ENCODE measurements at places on chromosomes 1 and 21.

GRCh38 chr1:231272880-231273279, 31.9 kb downstream of the GNPAT start:
- DNase-seq = no peak

DNA sequence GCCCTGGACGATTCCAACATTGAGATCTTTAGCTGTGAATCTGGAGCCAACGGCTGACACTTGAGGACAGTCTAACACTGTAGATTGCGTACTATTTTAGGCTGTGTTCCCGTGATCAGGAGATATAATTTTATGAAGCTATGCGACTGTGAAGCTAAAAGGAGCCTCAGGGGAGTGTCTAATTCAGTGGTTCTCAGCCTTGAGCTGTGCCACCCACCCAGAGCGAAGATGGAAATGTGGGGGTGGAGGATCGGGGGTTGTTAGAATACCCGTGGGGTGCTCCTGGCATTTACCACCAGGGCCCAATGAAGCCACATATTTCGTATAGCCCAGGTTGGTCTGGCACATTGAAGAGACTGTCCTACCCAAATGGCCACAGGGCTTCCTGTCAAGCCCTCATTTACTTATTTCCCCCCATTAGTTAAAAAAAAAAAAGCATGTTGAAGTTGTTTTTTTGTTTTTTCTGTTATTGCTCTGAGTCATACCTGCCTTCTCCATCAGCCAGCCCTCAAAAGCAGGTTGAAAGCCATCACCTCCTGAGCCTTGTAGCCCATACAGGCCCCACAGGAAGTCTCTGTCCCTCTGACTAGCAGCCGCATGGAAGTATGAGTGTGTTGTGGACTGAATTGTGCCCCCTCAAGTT, 141.7 kb downstream of the GALNT2 start:
- no peak for DNase-seq

DNA sequence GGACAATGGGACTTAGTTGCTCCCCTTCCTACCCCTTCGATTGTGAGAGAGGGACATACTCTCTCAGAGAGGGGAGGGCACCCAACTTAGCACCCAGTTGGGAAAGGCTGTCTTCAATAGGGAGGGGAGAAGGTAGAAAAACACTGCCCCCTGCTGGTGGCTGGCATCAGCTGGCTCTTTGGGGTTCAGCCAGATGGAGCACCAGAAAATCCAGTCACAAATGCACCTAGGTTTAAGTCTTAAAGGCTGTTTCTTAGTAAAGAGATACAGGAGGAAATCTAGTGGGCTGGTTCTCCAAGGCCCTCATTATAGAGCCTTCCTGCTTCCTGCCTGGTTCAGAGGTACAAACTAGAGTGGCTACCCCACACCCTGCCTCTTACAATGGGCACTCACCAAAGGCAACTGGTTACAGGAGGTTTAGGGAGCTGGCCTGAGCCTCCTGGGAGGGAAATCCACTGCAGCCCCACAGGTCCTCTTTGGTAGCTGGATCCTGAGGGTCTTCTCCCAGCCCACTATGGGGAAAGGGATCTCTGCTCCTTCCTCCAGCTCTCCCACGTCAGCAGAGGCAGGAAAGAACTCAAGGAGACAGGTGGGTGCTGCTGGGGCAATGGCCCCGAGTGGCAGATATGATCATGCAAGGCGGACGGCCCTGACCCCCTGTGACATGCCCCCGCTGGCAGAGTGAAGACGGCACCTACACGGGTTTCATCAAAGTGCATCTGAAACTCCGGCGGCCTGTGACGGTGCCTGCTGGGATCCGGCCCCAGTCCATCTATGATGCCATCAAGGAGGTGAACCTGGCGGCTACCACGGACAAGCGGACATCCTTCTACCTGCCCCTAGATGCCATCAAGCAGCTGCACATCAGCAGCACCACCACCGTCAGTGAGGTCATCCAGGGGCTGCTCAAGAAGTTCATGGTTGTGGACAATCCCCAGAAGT, 28.3 kb downstream of the EIF2D start:
- peak; percentile 82 for DNase-seq

- no peak for DNase-seq
These were observed 89.3 kb upstream of the SIM2 start for GRCh38 chr21:36609654-36610053.

All from NB4 (cell line).